ENCODE measurements at places on chromosomes 13 and 19.

DNA sequence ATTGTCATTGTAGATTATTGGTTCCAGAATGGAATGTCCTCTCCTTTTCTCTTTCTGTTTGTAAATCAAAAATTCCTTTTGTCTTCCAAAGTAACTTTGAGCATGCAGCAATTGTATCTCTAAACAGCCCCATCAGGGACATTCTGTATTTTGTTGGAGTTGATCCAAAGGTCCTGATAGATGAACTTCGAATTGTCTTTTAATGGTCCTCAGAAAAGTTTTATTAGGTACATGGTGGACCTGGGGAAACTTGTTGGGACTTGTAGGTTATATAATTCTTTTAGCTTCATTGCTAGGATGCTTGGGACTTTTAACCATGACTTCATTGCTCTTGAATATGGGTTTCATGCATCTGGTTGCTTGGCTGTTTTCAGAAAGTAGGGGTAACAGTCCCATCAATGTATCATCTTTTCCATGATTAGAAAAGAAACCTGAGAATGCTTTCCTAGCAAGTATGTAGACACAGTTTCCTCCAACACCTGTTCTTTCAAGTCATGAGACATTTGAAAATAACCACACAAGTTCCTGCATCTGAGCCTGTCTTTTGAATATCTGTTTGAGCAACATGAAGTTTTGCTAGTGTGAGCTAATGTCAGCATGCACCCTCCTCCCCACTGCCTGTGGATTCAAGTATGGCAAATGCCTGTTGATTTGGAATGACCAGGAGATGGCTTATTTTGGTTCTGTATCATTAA is 413.1 kb downstream of the KCNRG start:
- no peak for DNase-seq

- no peak for DNase-seq
These were observed 646 bp downstream of the ZNF567 start for GRCh38 chr19:36688058-36688457.

DNA sequence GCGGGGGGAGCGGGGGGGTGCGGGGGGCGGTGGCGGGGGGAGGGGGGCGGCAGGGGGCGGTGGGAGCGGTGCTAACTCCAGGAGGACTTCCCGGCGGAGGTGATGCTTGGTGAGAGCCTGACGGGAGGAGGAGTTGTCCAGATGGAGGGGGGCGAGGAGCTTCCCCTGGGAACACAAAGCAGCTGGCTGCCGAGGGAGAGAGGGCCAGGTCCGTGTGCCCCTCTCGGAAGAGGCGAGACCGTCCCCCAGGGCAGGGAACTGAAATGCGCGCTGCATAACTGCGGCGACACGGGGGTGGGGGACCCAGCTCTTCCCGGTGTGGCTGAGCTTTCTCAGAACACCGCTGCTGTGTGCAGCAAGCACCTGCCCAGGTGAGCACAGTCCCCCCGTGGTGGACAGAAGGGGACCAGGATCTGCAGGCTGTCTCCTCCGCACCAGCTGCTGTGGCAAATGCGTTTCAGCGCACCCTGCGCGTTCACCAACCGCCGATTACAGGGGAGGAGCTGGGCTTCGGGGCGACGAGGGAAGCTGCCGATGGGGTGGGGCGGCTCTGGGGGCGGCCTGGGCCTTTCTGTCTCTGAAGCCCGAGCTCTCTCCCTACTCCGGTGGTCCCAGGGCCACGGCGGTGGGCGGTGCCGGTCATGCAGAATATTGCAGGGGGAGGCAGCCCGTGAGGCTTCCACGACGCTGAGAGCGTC is 54.7 kb upstream of the F7 start:
- no peak for DNase-seq

GRCh38 chr13:60701895-60702294 is 304.9 kb downstream of the TDRD3 start:
- no peak for DNase-seq

GRCh38 chr19:30449078-30449590 is 77.0 kb downstream of the ZNF536 start:
- DNase-seq = no peak

DNA sequence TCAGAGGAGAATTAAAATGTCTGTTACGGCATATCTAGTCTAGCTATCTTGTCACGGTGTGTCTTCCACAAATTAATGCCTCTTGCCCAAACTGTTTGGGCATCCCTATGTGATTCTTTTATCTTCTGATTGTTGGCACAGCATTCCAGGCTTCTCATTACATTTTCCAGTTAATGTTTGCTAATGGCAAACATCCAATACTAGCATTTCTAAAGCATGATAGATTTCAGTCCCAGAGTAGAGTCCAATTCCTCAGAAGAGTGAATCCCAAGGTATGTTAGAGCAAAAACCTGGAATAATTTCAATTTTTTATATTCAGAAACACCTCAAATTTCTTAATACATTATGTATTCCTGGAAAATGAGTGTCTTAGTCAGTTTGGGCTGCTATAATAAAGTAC is 684.5 kb upstream of the SLITRK1 start:
- no peak for DNase-seq

DNA sequence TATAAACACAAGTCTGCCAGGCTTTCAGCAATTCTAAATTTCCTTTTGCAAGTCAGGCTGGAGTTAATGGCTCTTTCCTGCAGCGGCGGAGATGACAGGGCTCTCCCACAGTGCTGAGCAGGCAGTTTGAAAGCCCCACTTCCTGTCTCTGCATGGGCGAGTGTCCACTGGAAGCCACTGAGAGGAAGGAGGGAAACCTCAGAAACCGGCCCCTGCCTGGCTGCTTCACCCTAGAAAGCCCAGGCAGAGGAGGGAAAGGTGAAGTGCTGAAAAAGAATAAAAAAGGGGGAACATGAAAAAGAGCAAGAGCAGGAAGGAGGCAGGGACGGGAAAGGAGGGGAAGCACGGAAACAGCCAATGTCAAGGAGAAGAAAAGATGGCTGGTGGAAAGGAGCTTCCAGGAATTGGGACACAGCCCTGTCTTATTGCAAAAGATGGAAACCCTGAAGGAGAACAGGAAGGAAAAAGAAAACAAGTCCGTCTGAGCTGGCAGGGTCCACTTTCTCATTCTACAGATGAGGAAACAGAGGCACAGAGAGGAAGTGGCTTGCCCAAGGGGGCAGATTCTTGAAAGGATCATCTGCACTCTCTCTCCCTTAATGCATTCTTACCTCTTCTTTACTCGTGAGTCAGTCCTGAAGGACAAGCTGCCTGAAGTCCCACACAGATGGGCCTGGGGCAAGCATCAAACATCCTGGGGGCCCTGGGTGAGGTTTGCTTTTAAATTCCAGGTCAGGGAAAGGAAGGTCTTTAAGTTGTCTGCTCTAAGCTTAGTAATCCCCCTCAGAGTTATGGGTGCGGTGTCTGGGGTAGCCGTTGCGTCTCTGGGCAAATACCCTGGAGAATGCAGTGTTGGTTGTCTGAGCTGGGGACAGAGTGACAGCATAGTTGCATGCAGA is 38.8 kb upstream of the ALOX5AP start:
- no peak for DNase-seq

- no peak for DNase-seq
These were observed 37.6 kb downstream of the ZNRF4 start for GRCh38 chr19:5492635-5493409.

DNA sequence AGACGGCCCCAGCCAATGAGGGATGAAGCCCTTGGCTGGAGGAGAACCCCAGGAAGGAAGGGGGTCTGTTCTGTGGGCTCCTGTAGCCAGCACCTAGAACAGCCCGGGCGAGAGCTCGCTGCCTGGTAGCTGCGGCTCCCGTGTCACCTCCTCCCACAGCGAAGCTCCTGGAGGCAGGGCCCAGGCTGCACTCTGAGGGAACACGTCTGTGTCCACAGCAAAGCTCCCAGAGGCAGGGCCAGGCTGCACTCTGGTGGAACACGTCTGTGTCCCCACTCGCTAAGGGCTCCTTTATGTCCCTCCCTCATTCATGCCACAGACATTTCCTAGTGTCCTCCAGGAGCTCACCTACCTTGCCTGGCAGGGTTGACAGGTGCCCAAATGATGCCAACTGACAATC is 8.4 kb downstream of the TRAPPC6A start:
- no peak for DNase-seq

DNA sequence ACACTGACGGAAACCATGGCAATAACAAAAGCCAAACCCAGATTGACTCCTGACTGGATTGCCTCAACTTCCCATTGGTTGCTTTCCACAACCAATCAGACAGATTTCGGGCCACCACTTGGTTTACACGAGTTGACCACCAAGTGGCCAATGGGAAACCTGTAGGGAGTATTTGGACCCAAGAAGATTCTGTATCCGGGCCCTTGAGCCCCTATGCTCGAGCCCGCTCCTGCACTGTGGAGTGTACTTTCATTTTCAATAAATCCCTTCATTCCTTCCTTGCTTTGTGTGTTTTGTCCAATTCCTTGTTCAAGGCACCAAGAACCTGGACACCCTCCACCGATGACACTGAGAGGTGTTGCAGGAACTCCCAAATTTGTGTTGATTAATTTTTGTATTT is 24.1 kb upstream of the URI1 start:
- no peak for DNase-seq

- DNase-seq = no peak
These were observed 705.7 kb downstream of the SLITRK5 start for GRCh38 chr13:88376760-88377388.

- no peak for DNase-seq
These were observed 65.3 kb upstream of the RXFP2 start for GRCh38 chr13:31674051-31674450.

Data from RWPE1 (cell line).